Hindlimb muscle (tissue), 1 donor: ENCODE measurements at places on chromosomes 11 and 22. TPM values are rescaled to one million over a fixed set of nuclear protein-coding genes. Genes with fewer than 3 reads are reported as not detected.

DNA sequence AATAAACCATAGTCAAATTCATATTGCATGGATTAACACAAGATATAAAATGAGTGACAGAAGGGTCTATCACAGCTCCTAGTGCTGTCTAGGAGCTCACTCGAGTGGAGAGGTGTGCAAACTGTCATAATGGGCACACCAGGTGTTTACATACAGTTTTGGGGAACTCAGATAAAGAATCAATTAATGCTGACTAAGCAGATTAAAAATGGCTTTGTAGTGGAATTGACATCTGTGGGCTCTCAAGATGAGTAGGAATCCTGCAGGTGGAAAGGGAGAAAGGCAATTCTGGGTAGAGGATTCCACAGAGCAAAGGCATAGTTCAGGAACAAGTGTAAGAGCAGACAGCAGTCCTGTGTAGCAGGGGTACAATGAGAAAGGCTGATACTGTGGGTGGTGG is 496.2 kb upstream of the CCDC90B start:
- DNase-seq, result no peak

DNA sequence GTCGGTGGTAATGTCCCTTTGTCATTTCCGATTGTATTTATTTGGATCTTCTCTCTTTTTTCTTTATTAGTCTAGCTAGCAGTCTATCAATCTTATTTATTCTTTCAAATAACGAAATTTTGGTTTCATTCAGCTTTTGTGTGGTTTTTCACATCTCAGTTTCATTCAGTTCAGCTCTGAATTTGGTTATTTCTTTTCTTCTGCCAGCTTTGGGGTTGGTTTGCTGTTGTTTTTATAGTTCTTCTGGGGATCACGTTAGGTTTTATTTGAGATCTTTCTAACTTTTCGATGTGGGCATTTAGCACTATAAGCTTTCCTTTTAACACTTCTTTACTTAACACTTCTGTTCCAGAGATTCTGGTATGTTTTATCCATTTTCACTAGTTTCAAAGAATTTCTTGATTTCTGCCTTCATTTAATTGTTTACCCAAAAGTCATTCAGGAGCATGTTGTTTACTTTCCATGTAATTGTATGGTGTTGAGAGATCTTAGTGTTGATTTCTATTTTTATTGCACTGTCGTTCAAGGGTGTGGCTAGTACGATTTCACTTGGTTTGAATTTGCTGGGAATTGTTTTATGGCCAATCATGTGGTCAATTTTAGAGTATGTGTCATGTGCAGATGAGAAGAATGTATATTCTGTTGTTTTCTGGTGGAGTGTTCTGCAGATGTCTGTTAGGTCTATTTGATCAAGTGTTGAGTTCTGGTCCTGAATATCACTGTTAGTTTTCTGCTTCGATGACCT is 7.7 kb upstream of the SCGB1D1 start:
- no peak for DNase-seq

DNA sequence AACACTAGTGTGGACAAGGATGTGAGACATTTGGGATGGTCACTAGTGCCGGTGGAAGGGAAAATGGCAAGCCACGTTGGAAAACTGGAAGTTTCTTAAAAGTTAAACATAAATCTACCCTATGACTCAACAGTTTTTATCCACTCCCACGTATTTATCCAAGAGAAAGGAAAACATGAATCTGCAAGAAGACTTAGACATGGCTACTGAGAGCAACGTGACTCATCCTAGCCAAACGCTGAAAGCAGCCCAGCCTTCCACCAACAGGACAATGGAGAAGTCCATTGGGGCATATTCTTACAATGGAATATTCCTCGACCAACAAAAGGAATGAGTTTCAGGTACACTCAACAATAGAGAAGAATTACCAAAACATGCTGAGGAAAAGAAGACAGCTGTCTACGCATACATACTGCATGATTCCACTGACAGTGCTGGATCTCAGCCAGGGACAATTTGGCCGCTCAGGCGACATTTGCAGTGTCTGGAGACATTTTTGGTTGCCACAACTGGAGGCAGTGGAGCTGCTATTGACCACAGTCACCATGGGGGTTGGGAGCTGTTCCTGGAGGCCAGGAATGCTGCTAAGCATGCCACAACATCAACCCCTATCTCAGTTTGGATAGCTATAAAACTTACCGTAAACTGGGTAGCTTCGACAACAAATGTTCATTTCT is 21.2 kb downstream of the SYT13 start:
- DNase-seq, result no peak

DNA sequence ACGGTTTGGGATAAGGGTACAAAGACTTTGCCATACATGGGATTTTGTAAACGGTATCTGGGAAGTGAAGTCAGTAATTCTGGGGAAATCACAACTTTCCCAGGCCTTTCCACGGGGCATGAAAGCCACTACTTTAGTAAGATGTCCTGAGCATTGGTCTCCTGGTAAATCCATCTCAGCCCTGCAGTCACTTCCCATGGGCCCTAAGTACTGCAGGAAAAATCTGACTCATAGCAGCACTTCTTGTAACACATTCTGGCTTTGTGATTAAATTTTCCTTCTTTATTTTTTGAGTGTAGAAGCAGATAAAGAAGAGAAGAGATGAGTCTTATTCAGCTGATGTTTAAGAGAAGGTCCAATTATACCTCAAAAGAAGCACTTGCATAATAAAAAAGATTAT is 67.6 kb downstream of the BLID start:
- no peak for DNase-seq

DNA sequence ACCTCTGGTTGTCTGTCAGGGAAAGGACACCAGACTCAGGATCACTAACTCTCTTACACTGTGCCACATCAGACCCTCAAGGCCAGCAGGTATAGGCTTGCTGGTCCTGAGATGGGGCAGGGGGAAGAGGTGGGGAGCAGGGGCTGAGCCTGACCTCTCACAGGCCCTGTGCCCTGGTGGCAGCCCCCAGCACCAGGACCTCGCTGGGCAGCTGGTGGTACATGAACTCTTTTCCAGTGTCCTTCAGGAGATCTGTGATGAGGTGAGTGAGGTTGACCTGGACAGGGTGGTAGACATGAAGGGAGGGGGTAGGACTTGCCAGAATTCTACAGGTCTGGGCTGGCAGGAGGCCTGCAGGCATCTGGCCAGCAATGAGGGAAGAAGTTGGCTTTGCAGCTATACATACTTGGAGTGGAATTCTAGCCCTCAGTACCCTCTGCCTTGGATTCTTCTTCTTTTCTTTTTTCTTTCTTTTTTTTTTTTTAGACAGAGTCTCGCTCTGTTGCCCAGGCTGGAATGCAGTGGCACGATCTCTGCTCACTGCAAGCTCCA is 1.4 kb downstream of the NUDT22 start:
- no peak for DNase-seq

- DNase-seq, result no peak
Measured at GRCh38 chr11:61587951-61588727, 7.3 kb upstream of the SYT7 start.

DNA sequence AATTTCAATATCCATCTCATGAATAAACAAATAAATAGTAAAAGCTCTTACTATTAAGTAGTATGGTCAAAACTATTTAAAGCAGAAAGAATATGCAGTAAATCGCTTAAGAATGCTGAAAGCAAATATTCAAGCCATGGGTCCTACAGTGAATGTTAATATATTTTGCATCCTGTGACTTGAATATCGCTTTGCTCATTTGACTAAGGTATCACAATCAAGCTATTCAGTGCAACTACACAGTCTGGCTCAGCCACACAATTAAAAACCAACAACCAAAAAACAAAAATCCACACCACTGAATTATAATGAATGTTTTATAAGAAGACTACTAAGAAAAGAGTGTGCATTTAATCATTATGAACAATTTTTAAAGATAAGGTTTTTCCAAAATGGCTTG is 45.3 kb downstream of the RAB6A start:
- no peak for DNase-seq

DNA sequence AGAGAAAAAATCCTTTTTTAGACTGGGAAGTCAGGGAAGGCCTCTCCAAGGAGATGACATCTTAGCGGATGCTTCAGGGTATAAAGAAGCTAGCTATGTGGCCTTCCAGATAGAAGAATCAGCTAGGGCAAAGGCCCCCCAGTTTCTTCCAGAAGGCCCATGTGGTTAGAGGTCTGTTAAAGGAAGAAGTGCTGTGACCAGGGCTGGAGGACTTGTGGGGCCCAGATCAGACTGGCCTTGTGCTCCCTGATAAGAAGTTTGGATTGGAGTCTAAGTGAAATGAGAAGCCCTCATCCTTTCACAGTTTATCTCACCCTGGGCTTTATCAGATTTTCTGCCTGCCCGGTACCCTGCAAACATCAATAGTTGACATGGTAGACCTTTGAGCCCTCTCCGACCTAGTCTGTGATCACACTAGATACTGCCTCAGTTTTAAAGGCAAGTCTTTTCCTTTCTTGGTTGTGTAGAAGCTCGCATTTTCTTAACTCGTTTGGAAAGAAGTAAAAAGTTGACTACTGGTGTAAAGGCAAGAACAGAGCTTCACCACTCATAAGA is 7.8 kb downstream of the AMPD3 start:
- DNase-seq, result no peak

- DNase-seq, result peak; percentile 43
Measured at GRCh38 chr11:77381729-77382665, 80.5 kb upstream of the GDPD4 start.

GRCh38 chr22:23753385-23753784 is 840 bp downstream of the VPREB3 start:
- DNase-seq, result no peak

GRCh38 chr11:44379141-44380008 is 69.4 kb upstream of the ALX4 start:
- DNase-seq, result no peak

Gene LRRC74B
- 0.09 TPM for polyA plus RNA-seq
